ENCODE measurements at places on chromosomes 2 and 18. TPM values are rescaled to one million over a fixed set of nuclear protein-coding genes. Genes with fewer than 3 reads are reported as not detected.

DNA sequence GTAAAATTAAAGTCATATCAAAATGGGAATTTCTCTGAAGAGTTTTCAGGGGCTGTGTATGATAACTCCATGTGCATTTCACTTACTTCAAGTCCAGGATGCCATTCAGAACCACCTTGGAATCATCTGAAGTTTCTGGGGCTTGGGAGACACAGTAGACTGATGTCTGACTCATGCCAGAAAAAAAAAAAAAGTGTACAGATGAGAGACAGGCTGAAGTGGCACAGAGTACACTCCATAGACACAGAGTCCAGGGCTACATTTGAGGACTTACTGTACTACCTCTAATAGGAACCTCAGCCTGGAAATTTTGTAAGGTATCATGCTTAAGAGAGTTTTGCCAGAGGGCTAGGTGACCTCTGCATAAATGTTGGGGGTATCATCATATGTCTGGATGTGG, 92.0 kb downstream of the SS18 start:
- DNase-seq: no peak

Gene SYT4
- not detected for polyA plus RNA-seq

- no peak for DNase-seq
Observed at GRCh38 chr2:224781400-224781799, 65.2 kb upstream of the CCDC195 start.

GRCh38 chr2:206832873-206833272, 67.5 kb downstream of the FASTKD2 start:
- no peak for DNase-seq

Gene OSBPL1A
- 47.1 TPM for polyA plus RNA-seq

DNA sequence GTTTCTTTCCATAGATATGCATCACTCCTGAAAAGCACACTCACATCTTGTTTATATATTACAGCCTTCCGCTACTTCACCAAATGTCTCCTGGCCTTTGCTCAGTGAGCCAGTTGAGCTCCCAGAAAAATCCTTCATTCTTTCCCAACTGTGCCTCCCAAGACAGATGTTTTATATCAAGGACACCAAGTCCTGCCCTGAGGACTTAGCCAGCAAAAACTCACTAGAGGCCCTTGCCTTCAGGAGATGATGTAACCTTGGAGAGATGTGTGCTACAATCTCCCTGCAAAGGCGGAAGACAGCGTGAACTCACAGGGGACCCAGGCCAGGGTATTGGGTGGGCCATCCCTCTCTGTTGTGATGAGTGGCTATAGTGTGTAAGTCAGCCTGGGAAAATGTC, 86.1 kb upstream of the CTAGE1 start:
- no peak for DNase-seq

DNA sequence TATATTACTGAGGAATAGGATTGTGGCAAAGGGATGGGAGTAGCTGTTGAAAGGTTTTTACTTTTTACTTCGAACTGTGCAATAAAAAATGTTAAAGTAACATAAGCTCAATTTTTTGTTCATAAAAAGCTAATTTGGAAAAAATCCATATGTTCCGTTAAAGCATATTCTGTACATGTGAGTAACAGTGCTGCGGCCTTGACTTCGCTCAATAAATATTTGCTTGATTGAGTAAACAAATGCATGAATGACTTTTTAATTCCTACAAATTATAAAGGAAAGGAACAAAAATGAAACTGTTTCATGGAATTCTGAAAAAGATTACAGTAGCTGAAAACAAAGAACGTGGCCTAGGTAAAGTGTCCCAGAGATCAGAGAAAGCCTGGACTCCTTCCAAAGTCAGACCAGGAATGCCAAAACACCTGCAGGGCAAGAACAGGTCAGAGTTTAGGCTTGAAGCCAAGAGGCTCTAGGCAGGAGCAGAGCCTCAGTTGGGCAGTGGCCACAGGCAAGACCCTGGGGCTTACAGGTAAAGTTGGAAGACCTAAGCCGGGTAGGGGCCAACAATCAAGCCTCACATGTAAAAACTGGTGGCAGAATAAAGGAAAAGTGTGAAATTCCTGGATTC, 44.3 kb upstream of the FIGN start:
- no peak for DNase-seq

Gene CACNB4
- polyA plus RNA-seq: 3.9 TPM

DNA sequence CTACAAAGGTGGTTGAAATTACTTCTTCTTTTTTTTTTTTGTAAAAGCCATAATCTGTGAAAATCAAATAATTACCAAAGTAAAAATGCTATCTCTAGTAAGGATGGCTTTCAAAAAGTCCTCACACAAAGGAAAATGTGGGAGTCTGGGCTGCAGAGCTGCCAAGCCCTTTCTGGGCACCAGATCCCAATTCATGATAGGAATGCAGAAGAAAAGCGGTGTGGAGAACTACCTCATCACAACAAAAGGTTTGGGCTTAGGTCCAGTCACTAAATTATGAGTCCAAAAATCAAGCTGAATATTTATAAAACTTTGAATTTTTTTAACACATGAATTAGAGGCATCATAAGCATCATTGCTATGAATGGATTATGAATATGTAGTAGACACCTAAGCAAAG, 30.8 kb upstream of the EPHA4 start:
- DNase-seq: no peak

Gene SLC38A11
- polyA plus RNA-seq: 0.20 TPM

GRCh38 chr2:64742678-64743077, 89.0 kb upstream of the SERTAD2 start:
- no peak for DNase-seq

DNA sequence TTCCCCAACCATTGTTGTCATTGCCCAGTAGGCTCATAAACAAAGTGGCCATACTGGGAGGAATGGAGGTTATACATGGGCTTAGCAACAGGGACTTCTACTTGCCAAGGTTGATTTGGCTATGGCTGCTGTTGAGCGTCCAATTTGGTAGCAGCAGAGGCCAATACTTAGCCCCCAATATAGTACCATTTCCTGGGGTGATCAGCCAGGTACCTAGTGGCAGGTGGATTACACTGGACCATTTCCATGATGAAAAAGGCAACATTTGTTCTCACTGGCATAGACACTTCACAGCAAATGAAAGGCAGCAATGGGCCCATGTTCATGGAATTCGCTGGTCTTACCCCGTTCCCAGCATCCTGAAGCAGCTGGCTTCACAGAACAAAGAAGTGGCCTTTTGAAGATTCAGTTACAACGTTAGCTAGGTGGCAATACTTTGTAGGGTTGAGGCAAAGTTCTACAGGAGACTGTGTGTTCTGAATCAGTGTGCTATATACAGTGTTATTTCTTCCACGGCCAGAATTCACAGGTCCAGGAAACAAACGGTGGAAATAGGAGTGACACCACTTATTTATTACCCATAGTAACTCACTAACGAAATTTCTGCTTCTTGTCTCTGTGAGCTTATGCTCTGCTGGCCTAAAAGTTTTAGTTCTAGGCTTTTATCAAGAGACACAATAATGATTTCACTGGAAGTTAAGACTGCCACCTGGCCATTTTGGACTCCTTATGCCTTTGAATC, 37.5 kb downstream of the FBXO11 start:
- no peak for DNase-seq

All from forelimb muscle (tissue), 1 donor.